Amniotic stem cell (primary cell): ENCODE measurements at places on chromosomes 1 and 21.

DNA sequence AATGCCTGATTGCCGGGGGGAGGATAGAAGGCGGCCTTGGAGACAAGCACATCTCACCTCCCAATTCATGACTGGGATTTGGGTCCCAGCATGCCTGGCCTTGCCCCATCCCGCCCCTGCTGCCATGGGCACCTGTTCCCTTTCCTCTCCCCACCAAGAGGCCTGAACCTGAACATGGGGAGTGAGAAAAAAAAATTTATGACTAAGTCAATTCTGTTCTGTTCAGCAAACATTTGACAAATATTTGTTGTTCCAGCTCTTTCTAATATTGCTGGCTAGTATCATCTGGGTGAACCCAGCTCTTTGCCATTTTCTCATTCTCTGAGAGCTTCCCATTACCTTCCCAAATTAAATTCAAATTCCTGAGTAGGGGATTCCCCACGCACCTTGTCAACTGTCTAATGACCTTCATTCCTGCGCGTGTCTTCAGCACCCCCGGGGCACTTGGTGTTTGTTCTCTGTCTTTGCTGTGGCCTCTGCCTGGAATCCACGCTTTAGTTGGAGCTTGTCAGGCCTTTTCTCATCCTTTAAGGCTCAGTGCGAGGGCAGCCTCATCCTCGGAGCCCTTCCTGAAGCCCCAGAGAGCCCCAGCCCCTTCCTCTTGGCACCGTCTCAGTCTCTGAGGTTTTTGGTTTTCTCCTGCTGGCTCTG lies 42.8 kb downstream of the ARHGEF10L start:
- DNase-seq, result no peak

DNA sequence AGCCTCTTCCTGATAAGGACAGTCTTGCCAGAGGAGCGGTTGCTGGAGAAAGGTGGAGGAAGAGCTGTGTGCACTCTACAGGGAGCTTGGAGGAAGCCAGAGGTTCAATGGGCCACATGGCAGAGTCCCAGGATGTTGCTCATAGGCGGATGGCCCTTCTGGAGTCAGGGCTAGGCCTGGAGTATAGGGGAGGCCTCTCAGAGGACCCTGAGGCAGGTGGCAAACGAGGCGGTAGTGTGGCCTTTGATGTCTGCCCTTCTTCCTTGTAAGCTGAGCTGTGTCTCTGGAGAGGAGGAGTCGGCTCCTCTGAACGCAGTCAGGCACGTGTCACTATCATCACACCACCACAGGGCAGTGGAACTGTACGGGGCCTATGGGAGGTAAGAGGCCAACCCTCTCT lies 8.6 kb downstream of the PKP1 start:
- DNase-seq, result no peak

DNA sequence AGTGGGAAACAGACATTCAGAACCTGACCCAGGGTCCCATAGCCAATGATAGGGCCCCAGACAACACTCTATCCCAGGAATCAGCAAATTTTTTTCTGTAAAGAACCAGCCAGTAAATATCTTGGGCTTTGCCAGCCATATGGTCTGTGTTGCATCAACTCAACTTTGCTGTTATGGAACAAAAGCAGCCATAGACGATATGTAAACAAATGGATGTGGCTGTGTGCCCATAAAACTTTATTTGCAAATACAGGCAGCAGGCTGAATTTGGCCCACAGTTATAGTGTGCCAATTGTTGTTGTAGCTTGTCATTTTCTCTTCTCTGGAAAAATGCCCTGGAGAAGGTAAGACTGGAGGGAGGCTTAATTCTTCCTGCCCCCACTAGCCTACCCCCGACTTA lies 431.1 kb upstream of the VAMP3 start:
- DNase-seq, result no peak

DNA sequence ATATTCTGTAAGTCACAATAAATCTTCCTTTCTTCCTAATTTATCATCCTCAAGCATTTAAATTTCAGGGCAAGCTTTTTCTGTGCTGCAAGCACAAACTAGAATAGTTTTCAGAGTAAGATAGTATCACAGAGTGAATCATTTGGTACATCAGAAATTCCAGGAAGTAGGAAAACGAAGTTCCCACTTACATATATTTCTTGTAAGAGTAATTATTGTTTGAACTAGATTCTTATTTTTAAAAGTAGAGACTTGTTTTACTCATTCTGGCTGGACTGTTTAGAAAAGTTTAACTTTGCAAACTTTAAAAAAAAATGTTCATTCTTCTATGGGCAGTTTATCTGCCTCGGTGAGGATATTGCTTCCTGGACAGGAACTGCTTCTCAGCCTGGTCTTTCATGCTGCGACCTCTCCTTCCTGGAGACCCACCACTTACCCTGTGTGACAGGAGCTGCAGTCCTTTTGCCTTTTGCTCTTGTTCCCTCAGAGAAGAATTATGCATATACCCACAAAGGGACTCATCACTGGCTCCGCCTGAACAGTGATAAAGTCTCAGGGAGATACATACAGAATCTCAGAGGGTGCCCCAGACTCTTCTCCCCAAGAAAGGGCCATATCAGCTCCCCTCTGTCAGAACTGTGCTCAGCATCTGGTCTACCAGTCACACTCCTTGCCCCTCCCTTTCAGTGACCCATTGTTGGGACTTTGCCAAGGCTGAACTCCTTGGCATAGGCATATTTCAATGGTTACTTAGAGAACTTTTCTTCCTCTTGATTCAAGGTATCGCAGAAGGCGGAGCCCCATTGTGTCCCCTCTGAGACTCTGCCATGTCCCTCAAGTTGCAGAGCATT lies 102.7 kb upstream of the CD55 start:
- no peak for DNase-seq

- no peak for DNase-seq
These were observed 15.6 kb upstream of the PEX10 start for GRCh38 chr1:2427976-2428375.

DNA sequence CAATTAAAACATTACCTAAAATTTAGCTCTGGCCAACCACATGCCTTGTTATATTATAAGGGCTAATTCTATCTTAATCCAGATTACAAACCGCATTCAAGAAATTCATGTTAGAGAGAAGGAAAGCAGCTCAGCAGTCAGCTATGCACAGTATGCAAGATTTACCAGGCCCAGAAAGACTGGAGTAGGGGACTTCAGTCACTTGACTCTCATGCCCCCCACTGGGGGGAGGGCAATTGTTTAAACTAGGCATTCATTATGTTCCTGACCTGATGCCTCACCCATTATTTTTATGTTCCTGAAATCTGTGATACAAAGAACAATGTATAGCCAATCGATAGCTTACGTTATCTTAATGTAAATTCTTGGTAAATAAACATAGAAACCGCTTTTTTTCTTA lies 96.9 kb downstream of the ZNF644 start:
- no peak for DNase-seq

DNA sequence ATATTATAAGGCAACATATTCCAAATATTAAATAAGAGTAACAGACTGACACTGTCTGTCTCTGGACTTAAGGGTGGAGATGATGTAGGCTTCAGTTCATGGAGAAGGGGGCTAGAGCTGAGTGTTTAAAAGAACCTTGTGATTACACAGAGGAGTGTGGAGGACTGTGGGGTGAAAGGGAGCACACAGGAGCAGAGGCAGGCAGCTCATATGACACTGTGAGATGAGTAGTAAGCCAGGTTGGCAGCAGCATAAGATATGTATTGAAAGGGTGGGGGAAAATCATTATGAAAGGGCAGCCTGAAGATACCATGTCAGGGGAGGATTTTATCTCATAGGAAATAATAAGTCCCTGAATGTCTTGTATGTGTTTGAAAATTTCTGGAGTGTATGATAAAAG lies 104.5 kb downstream of the AK5 start:
- DNase-seq, result no peak

- DNase-seq, result no peak
These were observed 268.5 kb downstream of the KCNJ6 start for GRCh38 chr21:37647781-37648180.

- no peak for DNase-seq
These were observed 134.1 kb upstream of the KRTAP19-8 start for GRCh38 chr21:31172328-31172727.

GRCh38 chr1:9825093-9826074 lies 1.6 kb upstream of the CLSTN1 start:
- DNase-seq, result no peak

DNA sequence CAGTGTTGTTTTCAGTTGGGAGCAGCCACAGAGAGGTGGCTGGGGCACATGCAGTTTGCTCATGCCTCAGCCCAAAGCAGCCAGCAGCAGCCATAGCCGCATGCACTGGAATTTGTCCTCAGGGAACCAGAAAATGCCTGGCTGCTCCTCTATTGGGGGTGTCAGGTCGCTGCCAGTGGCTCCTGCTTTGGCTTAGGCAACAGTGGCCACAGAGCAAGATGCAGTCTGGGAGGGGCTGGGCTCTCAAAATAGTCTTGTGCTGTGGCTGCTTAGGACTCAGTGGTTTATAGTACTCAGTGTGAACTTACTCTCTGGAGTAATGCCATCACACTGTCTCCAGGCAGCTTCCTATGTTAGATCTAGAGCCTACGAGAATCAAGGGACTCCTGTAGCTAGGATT lies 25.0 kb downstream of the CD55 start:
- DNase-seq, result no peak

DNA sequence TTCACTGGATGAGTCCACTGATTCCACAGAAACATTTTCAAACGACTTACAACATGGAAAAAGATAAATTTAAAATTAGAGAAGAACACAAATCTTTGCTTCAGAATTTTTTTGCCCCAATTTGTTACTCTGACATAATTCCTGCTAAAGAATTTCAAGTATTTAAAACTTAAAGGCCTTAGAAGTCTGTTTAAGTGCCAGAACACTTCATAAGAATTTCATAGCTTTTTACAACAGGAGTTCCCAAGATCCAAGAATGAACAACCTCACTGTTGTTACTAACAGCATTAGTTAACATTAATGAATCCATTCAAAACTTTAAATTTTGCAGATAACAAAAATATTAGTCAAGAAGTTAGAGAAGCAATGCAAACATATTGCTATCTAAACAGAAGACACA lies 31.7 kb downstream of the ARHGAP29 start:
- DNase-seq, result no peak

- DNase-seq, result no peak
These were observed 991 bp downstream of the PYGO2 start for GRCh38 chr1:154960446-154961136.

- DNase-seq, result no peak
These were observed 345.7 kb downstream of the BARHL2 start for GRCh38 chr1:90371448-90371813.

DNA sequence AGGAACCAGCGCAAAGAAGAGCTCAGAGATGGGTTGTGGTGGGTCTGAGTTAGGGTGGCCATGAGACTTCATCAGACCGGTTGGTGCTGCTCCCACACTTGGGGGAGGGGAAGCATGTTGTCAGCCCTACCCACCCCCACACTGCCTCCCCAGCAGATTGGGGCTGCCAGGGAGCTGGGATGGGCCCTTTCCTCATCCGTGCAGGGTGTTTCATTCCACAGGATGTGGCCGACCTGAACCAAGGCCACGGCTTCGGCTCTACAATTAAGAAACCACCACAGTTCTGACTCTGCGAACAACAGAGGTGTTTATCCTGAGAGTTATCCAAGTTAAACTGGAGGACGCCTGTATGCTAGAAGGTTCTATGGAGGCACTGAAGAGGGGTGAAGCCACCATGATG lies 171.2 kb downstream of the ETS2 start:
- DNase-seq, result no peak

DNA sequence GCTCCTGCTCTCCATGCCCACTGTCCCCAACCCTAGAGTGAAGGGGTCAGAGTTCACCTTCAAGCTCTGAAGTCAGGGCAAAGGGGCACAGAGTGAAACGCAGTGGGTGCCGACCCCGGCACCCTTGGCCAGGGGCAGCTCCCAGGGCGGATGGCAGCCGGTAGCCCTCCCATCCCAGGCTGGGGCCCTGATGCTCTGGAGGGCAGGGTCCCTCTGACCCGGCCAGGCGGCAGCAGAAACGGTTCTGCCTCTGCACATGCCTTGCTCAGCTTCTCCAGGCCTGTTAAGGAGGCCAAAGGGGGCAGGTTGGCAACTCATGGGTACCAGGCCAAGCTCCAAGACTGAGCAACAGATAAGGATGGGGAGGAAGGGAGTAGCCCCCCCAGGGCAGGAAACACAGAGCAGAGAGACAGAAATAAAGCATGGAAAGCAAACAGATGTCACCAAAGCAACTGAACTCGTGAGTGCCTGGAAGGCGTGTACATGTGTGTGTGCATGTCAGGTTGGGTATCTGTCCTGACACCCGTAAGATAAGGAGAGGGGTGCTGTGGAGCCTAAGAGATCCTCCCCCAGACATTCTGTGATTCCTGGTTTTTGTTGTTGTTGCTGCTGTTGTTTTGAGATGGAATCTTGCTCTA lies 112.3 kb upstream of the IFFO2 start:
- DNase-seq, result no peak

DNA sequence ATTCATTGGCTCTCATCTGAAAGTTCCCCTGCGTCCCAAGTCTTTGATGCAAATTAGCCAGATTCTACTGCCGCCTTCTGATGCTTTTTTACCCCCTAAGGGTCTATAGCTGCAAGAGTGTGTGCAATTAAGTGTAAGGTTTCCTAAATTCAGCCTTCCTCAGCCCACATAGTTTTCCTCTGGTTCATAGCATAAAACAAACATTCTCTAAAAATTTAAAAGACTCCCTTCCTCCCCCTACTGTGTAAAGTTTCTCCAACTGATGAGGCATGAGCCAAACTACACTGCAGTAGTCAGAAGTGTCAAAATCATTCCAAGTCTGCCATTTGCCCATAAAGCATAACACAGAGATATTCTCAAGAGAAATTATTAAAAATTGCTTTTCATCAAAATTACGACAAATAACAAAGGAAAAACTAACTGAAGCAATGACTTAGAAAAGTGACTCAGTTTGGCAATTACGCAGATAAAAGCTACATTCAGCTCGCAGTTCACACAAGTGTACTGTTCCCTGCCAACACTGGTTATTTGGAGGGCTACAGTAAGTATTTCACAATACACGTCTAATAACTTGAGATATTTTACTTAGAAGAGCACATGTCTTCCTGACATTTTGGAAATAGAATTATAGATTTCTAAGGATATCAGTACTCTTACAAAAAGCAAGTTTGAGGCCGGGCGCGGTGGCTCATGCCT lies 15.4 kb downstream of the KCNH1 start:
- peak; percentile 24 for DNase-seq

GRCh38 chr1:100219457-100219856 lies 30.2 kb downstream of the DBT start:
- no peak for DNase-seq

GRCh38 chr1:196115646-196116045 lies 492.6 kb downstream of the KCNT2 start:
- no peak for DNase-seq
